Hematopoietic multipotent progenitor cell treated with erythropoietin and hydrocortisone succinate and interleukin-3 and kit ligand, for 8 days (in vitro differentiated cells): ENCODE measurements at places on chromosomes 13 and 19.

GRCh38 chr13:83214452-83214851, 667.8 kb downstream of the SLITRK1 start:
- no peak for DNase-seq

- DNase-seq = no peak
These were observed 78.9 kb downstream of the TNFSF11 start for GRCh38 chr13:42652642-42653415.

GRCh38 chr19:1177322-1178114, 3.5 kb upstream of the SBNO2 start:
- no peak for DNase-seq

- DNase-seq = peak; percentile 63
These were observed 572 bp downstream of the UGGT2 start for GRCh38 chr13:96052656-96053002.

DNA sequence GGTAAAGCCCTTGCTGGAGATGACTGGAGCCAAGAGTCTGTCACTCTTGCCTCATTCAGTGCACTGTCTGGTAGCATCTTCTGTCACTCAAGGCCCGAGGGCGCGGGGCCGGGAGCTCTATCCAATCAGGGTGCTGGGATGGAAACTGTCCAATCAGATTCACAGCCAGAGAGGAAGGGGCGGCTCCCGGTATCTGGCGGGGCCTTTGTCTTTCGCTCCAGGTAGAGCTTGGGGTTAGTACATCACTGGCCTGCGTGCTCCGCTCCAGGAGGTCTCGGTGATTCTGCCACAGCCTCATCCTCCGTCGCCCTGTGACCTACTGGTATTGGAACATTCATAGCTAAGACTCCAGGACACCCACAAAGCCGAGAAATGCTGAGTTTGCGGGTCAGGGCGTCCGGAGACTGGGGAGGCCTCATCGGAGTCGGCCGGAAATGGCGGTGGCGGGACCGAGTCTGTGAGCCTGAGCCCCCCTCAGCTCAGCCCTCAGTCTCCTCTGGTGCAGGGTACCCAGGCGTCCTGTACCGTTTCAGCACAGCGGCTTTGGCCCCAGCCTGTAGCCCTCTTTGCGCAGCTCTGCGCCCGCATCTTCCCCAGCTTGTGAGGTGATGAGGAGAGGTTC, 20.6 kb upstream of the ZNF430 start:
- DNase-seq = peak; percentile 70

DNA sequence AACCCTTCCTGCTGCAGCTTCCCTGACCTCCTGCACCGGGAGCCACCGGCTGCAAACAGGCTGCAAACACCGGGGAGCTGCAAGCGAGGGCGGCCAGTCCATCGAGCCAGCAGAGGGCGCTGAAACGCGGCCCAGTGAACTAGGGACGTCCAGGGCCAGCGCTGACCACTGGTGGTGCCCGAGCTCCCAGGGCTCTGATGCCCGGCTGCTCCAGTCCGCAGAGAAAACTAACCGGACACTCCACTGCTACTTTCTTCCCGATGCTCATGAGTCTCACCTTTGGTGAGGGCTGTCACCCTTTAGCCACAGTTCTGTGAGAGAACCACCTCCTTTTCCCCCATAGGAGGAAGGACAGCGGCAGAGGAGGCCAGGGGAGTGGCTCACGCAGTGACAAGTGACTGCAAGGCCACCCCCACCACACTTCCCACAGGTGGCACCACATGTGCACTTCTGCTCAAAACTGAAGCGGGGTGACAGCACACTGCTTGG, 82.8 kb upstream of the MTIF3 start:
- peak; percentile 61 for DNase-seq
